ENCODE measurements at places on chromosomes 7 and 10.

- no peak for DNase-seq
These were observed 264.3 kb downstream of the CACNA2D1 start for GRCh38 chr7:82179311-82179710.

DNA sequence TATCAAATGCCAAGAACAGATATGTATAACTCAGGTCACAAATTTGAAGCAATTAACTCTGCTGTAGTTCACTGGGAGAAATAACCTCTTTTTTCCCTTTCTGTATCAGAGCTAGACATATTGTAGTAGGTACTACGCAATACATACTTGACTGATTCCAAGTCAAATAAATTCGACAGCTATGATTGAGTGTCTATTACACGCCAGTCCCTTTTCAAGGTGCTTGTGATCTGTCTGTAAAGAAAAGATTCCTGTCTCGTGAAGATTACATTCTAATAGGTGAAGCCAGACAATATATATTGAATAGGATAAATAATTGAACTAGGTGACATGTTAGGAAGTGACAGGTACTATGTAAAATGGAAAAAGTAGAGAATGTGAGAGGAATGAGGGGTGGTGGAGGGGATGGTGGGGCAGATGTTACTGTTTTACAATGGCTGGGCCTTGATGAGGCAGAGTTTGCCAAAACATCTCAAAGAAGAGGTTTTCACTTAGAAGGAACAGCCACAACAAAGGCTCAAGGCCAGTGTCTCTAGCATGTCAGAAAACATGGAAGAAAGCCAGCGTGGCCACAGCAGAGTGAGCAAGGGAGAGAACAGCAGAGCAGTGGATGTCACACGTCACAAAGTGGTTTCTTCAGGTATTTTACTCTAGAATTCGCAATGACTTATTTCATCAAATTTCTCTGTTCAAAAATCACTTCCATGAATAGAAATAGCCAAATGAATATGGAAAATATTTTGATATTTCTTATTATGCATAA lies 282.6 kb upstream of the CACNA2D1 start:
- DNase-seq: no peak

DNA sequence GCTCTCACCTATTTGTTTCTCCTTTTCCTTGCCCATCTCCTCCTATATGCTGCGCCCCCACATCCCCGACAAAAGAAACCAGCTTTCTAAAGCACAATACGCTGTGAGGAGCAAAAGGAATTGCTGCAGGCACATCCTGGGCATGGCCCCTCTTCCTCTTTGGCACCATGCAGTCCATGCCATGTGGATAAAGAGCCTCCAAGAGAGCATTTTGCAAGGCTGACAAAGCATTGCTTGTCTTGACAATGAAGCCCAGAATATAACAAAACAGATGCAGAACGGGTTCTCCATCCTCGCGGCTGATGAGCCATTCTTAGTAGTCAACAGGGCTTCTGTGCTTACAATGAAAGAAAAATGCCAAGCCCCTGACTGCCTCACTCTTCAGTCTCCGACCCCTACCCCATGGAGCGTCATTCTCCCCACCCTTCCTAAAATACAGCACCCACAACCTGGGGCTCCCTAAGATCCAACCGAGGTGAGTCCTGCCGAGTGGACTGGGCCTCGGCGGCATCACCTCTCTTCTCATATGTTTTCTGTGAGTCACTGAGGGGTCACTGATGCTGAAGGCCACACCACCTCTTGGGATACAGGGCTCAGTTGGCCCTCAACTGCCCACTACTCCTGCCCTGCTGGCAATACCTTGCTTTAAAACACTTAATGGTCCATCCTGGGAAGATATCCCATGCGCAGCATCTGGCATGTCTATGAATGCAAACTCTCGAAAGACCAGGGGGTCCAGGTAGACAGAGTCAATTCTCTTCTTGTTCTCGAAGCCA lies 47.5 kb downstream of the GSDME start:
- DNase-seq: no peak

- DNase-seq: no peak
These were observed 72.5 kb upstream of the ANKRD1 start for GRCh38 chr10:90993340-90993739.

DNA sequence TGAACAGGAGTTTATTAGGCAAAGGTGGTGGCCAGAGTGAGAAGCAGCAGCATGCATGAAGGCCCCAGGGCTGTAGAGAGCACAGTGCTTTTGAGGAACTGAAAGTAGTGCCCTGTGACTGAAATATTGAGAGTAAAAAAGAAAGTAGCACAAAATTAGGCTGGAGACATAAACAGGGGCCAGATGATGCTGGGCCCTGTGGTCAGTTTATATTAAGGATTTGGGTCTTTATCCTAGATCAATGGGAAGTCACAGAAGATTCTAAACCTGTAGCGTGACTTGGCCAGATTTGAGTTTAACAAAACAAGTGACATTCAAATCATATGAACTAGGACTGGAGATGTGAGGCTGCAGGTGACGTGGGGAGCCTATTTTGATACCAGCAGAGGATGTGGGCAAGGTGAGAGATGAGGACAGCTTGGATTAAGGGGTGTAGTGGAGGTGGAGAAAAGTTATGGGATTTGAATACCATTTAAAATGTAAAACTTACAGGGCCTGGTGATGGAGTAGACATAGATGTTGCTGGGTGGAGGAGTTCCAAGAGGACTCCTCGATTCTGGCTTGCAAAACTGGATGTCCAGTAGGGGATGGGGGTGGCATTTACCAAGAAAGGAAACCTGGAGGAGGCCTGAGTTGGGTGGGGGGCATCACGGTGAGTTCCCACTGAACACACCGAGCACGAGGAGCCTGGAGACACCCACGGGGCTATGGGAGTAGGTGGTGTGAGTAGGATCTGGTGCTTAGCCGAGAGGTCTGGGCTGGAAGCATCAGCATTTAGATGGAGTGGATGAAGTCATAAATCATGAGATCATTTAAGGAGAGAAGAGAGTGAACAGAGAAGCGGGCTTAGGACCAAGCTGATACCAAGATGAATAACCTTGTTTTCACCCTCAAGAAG lies 52.8 kb downstream of the HHEX start:
- DNase-seq: no peak

GRCh38 chr10:121409466-121410104 lies 188.7 kb downstream of the FGFR2 start:
- DNase-seq: no peak

DNA sequence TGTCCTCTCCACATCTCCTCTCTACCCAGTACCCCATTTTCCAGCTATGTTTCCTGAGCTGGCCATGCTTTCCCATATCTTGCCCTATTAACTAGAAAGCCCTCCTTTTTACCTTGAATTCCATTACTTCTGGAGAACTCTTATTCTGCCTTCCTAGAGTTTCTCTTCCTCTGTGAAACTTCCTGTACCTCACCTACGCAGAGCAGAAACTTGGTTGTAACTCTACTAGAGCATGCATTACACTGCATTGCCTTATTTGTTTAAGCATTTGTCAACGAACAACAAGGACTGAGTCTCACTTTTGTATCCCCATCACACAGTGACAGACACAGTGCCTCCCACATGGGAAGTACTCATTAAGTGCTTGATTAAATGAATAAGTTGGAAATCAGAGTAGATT lies 36.4 kb downstream of the VCL start:
- DNase-seq: no peak

DNA sequence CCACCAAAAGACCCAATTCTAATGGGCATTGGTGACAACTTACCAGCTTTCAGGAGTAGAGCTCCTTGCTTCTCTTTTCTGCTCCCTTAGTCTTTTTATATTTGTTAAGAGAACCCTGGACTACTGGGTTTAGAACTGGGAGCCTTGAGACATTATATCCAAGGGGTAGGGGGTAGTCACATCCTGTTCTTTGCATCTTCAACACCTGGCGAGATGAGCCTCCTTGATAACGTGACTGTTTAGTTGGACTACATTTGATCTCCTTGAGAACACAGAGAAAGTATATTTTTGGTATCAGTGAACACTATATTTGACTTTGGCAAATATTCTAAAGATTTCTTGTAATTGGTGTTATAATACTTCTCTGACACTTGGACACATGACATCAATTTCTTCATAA lies 9.0 kb upstream of the SMNDC1 start:
- no peak for DNase-seq

DNA sequence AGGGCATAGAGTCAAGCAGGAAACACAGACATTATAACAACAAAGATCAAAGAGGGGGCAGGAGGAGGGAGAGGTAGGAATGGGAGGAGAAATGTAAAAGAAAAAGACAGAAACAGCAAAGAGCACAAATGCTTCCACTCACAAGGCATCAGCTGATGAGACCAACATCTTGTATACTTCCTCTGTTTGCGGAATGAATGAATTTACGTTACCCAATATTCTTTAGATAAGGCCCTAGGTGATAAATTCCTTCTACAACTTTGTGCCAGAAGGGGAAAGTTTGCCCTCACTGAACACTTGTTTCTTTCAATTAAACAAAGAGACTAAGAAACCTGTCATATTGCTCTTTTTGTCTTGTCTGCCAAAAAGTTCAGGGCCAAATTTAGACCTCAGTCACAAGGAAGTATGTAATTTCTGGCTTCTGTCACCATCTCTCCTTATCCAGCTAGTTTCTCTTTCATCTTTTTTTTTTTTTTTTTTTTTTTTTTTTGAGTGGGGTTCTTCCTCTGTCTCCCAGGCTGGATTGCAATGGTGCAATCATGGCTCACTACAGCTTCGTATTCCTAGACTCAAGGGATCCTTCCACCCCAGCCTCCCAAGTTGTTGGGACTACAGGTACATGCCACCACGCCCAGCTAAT lies 116.4 kb upstream of the NANOS1 start:
- no peak for DNase-seq

Measured in right cardiac atrium (tissue), 5 donors.